Stimulated activated CD8-positive, alpha-beta memory T cell treated with anti-CD3 and anti-CD28 coated beads, Interleukin-7, amount 100 ng/mL, for 1 hour (primary cell): ENCODE measurements at places on chromosomes 1 and 21.

- no peak for DNase-seq
Measured at GRCh38 chr1:66403007-66403731, 130.8 kb upstream of the SGIP1 start.

DNA sequence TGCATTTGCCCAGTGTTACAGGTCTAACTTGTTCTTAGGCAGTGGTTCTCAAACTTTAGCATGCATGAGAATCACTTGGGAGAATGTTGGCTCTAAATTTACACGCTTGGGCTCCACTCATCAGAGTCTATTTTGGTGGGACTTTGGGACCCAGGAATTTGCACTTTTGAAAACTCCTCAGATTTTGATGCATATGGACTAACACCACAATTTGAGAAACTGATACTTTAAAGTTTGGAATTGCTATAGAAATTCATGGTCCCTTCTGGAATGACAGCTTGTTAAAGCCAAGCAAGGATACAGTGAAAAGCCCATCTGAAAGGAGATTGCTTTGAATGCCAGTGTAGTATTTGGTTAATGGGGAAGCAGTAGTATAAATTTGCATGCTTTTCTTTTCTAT, 31.5 kb downstream of the GPR52 start:
- no peak for DNase-seq

GRCh38 chr21:35578831-35579471, 481.4 kb downstream of the SETD4 start:
- no peak for DNase-seq

- no peak for DNase-seq
Measured at GRCh38 chr1:53388963-53389362, 61.1 kb upstream of the LRP8 start.

GRCh38 chr1:111252786-111253185, 25.3 kb downstream of the CHI3L2 start:
- no peak for DNase-seq

DNA sequence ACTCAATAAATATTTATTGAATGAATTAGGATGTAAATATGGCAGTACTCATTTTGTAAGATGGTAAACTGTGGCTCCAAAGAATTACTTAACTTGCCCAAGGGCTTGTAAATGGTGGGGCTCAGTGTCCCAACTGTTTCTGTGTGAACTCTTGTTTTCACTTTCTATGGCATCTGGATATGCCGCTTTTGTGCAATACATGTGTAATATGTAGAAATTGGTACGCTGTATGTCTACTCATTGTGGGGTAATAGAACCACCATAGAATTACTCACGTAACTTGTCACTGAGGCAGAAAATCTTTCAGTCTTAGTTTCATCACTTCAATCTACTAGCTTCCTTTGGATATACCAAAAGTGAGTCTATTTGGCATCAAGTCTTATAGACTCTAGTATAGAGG, 977 bp downstream of the PRPF3 start:
- DNase-seq, result no peak

- no peak for DNase-seq
Measured at GRCh38 chr1:197399755-197400521, 131.9 kb downstream of the CRB1 start.

DNA sequence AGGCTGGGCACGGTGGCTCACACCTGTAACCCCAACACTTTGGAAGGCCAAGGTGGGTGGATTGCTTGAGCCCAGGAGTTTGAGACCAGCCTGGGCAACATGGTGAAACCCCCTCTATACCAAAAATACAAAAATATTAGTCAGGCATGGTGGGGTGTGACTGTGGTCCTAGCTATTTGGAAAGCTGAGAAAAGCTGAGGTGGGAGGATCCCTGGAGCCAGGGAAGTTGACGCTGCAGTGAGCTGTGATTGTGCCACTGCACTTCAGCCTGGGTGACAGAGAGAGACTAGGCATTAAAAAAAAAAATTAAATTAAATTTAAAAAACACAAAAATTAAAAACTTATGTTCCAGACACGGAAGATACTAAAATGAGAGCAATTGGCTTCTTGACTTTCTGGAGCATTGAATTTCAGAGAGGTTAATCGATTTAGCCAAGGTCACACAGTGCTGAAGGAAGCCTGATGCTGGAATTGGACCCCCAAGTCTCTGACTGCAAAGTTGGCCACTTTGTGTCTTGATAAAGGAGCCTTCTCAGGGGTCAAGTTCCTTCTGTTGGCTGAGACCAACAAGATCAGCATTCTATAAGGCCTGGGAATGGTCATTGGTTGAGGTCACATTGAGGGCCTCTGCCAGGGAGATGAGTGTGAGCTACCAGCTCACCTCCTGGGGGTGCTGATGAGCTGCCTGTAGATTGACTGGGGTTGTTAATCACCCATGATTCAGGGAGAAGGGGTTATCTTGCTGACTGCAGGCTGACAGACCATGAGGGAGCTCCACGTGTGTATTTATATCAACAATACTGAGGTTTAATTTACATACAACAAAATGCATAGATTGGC, 54.3 kb downstream of the RPS6KA1 start:
- no peak for DNase-seq

- DNase-seq, result no peak
Measured at GRCh38 chr1:213997038-213997771, 9.4 kb downstream of the PROX1 start.

- no peak for DNase-seq
Measured at GRCh38 chr21:33874161-33874560, 41.4 kb downstream of the ATP5PO start.

DNA sequence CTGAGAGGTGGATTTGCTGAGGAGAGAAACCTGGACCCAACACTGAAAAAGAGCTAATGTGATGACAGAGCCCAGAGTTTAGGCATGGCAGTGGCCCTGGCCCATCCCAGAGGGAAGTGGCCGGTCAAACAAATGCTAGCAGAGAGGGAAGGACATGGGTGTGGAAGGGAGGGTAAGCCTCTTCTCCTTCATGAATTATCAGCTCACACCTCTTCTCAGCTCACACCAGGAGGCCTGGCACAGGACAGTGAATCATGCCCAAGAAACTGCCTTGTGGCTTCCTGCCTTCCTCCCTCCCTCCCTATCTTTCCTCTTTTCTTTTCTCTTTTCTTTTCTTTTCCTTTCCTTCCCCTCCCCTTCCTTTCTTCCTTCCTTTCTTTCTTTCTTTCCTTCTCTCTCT, 1.3 kb upstream of the SPRR3 start:
- DNase-seq, result no peak

DNA sequence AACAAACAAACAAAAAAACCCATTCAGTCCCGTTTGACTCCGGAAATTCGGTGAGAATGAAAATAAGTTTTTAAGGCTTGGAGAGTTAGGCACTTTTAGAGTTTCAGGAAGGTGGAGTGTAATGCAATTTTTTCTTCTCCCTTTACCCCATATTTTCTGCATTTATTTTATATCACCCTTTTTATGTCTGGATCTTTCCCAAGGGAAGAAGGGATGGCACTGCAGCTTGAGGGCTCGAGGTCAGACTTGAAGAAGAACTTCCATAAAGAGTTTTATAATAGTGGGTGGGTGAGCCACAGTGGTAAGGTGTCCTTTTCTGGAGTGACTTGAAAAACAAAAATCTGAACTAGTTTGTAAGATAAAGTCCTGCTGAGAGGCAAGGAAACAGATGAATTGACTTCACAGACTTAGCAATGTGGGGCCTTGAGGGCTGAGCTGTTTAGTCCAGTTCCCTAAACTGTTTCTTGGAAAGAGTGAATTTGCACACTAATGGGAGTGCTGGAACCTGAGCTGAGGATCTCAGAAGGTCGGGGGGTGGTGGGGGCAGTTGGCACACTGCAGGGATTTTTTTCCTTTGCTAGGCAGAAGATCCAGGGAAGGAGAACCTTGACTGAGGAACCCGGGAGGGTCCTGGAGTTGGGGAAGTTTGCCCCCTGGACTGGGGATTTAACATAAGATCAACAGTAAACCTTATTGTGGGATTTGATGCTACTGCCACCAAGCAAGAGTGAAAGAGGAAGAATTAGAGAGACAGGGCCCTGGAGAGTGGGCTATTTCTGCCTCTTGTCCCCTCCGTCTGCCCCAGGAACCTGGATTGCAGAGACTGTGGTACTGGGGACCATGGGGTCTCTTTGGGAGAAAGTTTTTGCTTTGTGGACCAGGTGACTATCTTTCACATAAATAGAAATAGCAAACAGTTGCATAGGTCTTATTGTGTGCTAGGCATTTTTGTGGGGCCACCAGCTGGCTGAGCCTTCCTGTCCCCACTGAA, 1.8 kb upstream of the MEX3A start:
- DNase-seq, result no peak

DNA sequence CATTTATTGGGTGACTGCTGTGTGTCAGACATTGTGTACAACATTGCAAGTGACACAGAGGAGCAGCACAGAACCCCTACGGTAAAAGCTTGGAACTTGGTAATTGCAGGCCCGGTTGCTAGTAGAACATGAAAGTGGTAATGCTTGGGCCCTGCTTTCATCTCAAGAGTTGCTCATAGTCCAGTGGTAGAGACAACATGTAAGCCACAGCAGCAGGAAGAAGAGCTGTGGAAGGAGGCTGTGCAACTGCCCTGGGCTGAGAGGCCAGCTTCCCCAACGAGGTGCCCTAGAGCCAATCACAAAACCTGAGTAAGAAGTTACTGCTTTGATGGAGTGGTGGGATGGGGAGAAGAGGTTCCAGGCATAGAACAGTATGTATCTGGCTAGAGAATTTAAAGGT, 18.4 kb downstream of the CNIH4 start:
- no peak for DNase-seq

DNA sequence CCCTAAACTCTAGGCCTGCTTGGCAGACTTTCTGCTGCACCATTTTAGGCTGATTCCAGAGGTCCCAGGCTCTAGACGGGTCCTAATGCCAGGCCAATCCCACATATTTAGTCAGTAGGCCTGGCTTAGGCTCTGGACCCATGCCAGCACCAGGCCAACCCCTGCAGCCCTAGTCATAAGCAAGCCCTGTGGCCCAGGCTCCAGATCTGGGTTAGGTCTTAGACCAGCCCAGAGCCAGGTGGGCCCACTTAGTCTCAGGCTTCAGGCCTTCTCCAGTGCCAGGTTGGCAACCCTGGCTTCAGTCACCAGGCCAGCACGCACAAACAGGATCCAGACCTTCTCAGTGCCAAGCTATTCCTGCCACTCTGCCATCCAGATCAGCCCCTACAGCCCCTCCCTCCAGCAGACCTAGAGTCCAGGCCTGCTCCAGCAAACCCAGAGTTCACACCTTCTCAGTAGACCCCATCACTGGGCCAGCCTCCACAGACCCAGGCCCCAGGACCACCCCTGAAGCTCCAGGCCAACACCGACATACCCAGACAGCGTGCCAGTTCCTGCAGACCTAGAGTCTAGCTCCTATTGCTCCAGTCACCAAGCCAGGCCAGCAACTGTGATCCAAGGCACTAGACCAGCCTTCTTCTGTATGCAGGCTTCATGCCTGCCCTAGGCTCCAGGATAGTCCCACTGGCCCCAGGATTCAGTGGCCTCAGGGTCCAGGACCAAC, 467.6 kb downstream of the RWDD3 start:
- no peak for DNase-seq

GRCh38 chr1:55718758-55719671, 503.9 kb upstream of the USP24 start:
- DNase-seq, result no peak

GRCh38 chr1:21337928-21338572, 47.8 kb upstream of the ECE1 start:
- DNase-seq, result no peak

DNA sequence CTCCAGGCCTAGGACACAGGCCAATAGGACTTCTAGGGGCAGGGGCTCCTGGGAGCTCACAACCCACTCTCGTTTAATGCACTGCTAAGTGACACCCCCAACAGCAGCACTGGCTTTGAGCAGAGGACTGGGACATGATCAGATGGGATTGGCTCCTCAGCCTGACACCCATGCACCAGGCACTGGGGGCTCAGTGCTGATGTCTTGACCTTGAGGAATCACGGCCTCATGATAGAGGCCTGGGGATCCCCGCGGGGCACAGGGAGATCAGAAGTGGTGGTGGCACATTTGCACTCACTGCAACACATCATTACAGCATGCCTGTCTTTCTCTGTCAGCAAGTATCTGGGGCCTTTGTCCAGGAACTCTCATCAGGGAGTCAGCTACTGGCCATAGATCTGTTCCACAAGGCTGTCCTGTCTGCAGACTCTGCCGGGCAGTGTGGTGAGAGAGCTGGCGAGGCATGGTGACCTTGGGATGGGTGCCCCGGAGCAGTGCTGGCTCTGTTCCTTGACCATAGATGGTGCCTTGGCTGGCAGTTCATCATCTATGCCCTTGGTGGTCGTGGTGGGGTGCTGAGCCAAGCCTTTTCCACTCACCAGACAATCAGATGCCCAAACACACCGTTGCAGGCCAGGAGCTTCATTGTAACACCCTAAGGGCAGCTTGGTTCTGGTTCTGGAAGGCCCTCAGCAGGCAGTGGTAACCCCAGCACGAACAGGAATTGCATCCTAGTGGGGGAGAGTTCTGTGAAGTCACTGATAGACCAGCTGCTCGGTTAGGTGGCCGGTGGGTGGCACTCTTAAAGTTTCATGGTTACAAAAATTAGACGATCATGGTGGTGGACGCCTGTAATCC, 22.2 kb upstream of the PARP1 start:
- no peak for DNase-seq

GRCh38 chr21:25385911-25386474, 221.3 kb downstream of the MRPL39 start:
- no peak for DNase-seq

- no peak for DNase-seq
Measured at GRCh38 chr21:25054689-25055088, 552.6 kb downstream of the MRPL39 start.

- DNase-seq, result no peak
Measured at GRCh38 chr1:178693366-178693765, 31.7 kb upstream of the RALGPS2 start.

DNA sequence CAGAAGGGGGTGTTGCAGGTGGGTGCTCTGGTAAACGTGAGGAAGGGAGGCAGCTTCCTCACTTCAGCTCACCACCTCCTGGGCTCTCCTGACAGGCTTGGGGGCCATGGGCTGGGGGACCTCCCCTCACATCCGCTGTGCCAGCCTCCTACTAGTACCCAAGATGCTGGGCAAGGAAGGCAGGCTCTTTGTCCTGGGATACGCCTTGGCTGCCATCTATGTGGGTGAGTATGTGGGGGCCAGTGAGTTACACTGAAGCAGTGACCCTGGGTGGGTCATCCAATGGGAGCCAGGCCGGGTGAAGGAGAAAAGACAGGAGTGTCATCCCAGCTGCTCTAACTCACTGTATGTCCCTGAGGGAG, 5.7 kb downstream of the DCST1 start:
- DNase-seq, result no peak

GRCh38 chr21:45859762-45860357, 121.7 kb upstream of the COL6A1 start:
- no peak for DNase-seq

DNA sequence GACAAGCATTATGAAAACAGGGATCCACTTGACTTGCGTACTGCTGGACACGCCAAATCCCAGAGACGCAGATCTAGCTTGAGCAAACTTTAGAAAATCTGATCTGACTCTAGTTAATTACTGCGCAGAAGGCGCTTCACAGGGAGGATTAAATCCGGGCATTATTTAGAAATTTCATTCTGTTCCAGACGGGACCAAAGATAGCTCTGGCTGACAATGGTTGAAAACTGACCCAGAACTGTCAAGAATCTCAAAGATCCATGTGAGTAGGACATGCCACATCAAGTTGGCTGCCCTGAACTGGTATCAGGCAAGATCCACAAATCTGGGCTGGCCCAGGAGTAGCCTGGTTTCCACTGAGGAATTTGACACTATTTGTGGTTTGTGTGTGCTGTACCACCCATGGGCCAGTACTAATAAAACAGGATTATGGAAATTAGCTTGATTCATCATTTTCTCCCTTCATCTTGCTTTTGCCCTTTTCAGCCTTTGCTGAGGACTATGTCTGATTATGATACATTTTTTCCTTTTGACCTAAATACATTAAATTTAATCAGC, 171.0 kb downstream of the VAV3 start:
- DNase-seq, result no peak
